ENCODE measurements at places on chromosomes 1 and 21.

DNA sequence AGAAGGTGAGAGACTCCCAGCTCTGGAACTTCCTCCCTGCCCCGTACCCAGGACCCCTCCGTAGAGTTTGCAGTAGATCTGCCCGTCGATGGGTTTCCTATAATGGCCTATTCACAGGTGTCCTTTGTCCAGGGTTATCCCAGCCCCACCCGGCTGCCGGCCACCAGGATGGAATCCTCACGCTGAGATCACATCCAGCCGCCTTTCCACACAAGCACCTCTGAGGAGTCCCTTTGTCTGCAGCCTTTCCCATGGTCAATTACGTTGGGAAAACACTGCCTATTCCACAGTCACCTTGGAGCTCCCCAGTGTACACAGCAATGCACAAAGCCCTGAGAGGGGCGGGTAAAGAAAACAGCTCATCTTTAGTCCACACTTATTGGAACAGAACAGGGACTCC is 190.0 kb upstream of the EDN2 start:
- no peak for DNase-seq

- DNase-seq = no peak
Observed at GRCh38 chr1:167620002-167620401, 10.0 kb upstream of the RCSD1 start.

DNA sequence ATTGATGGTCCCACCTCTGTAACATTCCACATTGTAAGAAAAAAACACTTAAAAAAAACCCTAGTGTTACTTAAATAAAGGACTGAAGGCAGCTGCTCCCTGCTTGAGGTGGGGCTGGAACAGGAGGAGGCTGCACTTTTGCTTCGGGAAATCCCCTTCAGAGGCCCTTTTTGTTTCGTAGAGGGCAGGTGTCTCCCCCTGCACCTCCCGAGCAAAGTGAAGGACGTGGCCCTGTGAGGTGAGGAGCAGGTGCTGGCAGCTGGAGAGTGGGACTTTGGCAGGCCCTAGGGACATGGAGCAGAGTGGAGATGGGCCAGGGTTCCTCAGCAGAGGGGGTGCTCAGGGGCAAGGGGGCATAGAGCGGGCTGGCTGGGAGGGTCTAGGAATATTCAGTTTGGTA is 33.4 kb upstream of the WNT4 start:
- no peak for DNase-seq

DNA sequence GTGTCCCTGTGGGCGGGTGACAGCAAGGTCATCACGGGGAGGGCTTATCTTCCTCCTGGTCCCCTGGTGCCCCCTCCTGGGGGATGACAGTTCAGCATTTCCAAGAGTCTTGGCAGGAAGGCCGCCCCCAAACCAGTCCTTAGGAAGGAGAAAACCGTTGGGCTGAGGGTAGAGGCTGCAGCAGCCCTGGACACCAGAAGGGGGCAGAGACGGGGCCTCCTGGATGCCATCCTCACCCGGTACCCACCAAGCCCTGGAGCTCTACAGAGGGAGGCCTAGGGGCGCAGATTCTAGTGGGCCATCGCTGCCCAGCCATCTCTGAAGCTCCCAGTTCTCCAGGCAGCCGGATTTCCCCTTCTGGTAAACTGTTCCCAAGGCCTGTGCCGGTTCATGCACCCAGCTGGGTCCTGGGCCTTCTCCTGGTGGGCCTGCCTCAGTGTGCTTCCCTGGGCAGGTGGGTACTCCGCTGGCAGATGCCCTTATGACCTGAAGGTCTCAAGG is 14.8 kb upstream of the ZNF669 start:
- peak; percentile 8 for DNase-seq

GRCh38 chr1:162196387-162196786 is 126.9 kb downstream of the NOS1AP start:
- no peak for DNase-seq

DNA sequence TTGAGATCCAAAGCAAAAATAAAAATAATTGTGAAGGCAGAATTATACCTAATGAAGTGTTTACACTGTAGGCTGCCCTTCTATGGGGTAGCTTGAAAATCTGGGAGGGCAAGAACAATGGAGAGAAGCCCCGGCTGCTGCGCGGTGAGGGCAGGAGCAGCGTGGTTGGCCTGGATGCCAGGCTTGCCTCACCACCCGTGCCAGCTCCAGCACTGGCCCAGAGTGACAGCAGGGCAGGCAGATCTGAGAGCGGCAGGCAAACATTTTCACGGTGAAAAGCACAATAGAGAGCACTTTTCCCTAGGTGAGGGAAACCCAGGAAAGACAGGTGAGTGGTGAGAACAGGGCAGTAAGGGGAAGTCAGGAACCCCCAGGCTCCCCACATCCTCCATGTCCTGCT is 1.4 kb downstream of the PROK1 start:
- DNase-seq = no peak

- peak; percentile 80 for DNase-seq
Observed at GRCh38 chr1:77889671-77890070, 1.2 kb downstream of the NEXN start.

DNA sequence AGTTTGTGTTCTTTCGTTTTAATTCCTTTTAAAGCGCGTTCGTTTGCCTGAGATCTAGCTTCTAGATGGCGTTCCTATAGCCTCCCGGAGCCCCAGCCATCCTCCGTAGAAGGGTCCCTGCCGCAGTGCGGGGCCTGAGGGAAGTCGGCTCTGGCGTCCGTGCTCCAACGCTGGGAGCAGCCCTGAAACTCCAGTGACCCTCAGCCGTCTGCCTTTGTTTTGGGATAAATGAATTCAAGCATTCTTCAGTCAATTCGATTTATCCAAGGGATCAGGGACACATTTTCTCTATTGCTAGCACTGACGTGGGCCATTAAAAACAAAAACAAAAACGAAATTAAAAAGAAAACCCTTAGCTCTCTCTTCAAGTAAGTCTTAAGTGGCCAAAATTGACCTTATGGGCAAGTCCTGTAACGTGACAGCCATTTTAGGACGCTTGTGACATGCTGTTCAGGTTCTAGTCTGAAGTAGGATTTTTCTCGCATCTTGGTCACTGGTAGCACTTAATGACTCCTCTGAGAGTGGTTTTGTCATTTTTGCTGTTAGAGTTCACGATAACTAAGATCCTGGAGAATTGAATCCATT is 742 bp upstream of the HSPA13 start:
- DNase-seq = no peak

DNA sequence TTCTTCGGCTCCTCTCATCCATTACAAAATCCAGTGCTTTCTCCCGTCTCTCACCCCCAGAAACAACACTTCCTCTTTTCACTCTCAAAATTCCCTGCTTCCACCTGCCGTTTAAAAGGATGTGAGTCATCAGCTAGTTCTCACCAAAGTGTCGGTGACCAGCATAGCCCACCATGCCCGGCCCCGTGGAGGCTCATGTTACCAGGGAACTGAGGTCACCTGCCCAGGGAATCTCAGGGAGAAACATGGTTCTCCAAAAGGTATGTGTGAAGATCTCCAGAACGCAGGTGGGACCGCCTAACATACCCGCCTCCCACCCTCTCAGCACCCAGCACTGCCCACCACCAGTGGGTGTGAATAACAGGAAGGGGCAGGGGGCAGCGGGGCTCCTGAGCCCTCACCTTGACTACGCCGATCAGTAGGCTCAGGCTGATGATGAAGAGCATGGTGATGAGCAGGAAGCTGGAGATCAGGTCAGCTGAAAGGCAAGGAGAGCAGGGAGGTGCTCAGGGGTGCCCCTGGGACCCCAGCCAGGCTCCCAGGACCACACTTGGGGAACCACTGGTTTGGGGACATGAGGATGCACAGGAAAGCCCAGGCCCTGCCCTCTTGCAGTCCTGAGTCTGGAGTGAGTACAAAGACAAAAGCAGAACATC is 16.2 kb downstream of the LAPTM5 start:
- no peak for DNase-seq

DNA sequence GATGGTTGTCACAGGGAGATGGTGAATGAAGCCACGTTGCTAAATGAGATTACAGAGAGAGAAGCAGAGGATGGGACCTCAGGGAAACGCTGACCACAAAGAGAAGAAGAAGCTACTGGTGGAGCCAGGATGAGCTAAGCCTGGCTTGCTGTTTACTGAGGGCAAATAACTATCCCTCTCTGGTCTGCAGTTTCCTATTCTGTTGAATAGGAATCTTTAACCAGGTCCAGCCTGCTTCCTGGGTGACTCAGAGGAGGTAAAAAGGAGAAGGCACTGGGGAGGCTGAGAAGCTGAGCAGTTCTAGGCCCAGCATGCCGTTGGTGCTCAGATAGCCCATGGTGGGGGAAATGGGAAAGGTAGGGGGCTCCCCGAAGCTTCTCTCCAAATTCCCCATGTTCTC is 29.6 kb downstream of the DMBX1 start:
- no peak for DNase-seq

- DNase-seq = no peak
Observed at GRCh38 chr1:227572752-227573151, 9.4 kb downstream of the ZNF678 start.

- no peak for DNase-seq
Observed at GRCh38 chr1:71899881-71900280, 382.5 kb downstream of the NEGR1 start.

GRCh38 chr1:17375651-17376050 is 3.7 kb downstream of the PADI6 start:
- DNase-seq = no peak

- no peak for DNase-seq
Observed at GRCh38 chr1:81071072-81071858, 729.5 kb upstream of the ADGRL2 start.

GRCh38 chr1:168470901-168471431 is 72.8 kb downstream of the XCL2 start:
- peak; percentile 94 for DNase-seq

DNA sequence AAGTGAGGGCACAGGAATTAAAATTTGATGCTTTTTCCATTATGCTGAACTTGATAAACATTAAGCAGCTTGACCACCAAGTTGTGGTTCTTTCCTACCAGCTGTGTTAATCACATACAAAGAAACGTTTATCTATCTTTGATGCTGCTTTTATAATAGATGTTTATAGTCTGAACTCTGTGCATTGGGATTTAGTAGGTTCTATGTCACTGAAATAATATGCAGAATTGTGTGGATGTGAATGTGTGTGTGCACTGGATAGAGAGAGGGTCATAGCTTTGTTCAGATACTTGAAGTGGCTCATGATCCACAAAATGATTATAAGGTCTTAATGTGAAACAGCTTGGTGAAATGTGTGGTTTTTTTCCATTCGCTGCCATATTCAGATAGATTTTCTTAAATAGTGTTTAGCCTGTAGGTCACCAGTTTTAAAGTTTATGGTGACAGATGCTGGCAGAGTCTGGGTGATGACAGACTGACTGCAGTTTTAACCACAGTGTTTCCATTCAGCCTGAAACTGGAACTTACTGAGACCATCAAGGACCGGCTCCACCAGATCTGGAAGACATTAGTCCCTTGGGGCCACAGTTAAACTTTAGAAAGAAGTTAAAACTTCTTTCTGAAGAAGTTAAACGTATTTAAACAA is 10.2 kb downstream of the DDI2 start:
- no peak for DNase-seq

DNA sequence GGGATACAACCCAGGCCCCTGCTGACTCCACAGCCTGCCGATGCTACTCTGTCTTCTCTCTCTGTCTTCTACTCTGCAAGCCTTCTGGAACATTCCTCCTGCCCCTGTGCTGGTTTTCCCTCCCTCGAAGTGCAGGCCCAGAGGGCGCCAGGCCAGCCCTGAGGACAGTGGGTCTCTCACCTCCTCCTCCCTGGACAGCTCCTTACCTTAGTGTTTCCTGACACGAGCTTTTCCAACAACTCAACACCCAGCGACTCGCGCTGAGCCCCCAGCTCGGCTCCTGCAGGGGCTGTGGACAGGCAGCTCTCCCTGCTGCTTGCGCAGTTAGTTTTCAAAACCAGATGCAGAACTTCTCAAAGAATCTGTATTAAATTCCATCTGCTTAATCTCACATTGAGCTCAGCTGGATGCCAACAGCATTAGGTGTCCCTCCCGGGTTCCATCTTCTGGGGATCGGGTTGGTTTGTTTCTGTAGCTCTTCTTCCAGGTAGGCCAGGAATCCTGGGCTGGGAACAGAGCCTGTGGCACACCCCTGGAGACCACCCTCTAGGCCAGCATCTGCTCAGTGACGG is 54.2 kb downstream of the PTPRU start:
- no peak for DNase-seq

- no peak for DNase-seq
Observed at GRCh38 chr21:36913247-36914169, 53.0 kb downstream of the HLCS start.

DNA sequence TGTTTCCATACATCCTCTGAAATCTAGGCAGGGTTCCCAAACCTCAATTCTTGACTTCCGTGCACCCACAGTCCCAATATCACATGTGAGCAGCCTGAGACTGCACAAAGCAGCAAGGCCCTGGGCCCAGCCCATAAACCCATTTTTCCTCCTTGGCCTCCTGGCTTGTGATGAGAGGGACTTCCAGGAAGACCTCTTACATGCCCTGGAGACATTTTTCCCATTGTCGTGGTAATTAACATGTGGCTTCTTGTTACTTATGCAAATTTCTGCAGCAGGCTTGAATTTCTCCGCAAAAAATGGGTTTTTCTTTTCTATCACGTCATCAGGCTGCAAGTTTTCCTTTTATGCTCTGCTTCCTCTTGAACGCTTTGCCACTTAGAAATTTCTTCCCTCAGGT is 3.3 kb upstream of the PIGK start:
- DNase-seq = no peak

GRCh38 chr1:203252678-203253077 is 23.2 kb upstream of the CHIT1 start:
- DNase-seq = no peak

DNA sequence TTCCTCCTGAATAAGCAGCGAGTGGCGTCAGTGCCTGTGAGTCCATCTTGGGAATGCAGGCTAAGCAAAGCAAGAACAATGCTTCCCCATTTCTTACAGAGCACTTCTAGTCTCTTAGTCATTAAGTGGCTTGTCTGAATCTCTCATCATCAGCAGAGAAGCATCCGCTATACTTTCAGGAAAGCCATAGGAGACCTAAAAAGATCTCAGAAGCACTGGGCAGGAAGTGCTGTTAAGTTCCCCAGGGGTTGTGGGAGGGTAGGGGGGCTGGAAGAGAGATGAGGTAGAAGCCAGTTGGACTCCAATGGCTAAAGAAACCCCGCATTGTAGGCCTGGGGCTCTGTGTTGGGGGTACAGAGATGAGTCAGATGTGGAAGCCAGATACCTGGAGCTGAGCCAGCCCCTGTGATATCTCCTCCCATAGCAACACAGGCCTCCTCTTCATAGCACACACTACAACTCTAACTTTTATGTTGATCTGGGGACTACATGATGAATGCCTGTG is 44.9 kb downstream of the SYT6 start:
- peak; percentile 73 for DNase-seq

- DNase-seq = no peak
Observed at GRCh38 chr1:175920381-175920780, 177.0 kb upstream of the TNR start.

GRCh38 chr1:234555390-234556024 is 54.5 kb downstream of the IRF2BP2 start:
- DNase-seq = no peak

- DNase-seq = no peak
Observed at GRCh38 chr1:7258589-7259135, 473.4 kb downstream of the CAMTA1 start.

GRCh38 chr1:27879374-27880082 is 7.2 kb downstream of the THEMIS2 start:
- DNase-seq = no peak
